Esophagus muscularis mucosa (tissue), 4 donors: ENCODE measurements at places on chromosomes 2 and 18. TPM values are rescaled to one million over a fixed set of nuclear protein-coding genes. Genes with fewer than 3 reads are reported as not detected.

- DNase-seq: no peak
Observed at GRCh38 chr2:240722796-240723735, 31.4 kb downstream of the AQP12A start.

DNA sequence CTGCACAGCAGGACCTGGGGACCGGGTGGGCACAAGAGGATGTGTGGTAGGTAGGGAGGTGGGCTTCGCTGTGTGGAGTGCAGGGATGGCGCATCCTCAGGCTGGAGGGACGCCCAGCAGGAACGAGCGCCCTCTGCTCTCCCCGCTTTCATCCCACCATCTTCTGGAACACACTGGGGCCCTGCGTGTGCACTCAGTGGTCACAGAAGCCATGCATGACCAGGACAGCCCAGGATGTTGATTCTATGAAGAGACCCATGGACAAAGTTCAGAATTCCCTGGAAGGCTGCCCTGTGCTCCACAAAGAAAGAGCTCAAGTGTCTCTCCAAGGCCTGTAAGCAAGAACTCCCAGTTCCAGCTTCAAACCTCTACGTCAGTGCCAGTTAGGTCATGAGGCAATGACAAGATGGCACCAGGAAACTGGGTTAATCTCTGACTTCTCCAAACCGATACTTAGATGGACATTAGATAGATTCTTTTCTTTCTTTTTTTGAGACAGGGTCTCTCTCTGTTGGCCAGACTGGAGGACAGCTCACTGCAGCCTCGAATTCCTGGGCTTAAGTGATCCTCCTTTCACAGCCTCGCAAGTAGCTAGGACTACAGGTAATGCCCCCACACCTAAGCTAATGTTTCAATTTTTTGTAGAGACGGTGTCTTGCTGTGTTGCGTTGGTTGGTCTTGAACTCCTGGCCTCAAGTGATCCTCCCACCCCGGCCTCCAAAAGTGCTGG lies 3.4 kb downstream of the SLC66A2 start:
- no peak for DNase-seq

- DNase-seq: no peak
Observed at GRCh38 chr18:853471-853870, 41.4 kb upstream of the YES1 start.

- DNase-seq: no peak
Observed at GRCh38 chr2:47254464-47254863, 99.4 kb upstream of the STPG4 start.

- no peak for DNase-seq
Observed at GRCh38 chr2:37149626-37150322, 7.0 kb downstream of the EIF2AK2 start.

DNA sequence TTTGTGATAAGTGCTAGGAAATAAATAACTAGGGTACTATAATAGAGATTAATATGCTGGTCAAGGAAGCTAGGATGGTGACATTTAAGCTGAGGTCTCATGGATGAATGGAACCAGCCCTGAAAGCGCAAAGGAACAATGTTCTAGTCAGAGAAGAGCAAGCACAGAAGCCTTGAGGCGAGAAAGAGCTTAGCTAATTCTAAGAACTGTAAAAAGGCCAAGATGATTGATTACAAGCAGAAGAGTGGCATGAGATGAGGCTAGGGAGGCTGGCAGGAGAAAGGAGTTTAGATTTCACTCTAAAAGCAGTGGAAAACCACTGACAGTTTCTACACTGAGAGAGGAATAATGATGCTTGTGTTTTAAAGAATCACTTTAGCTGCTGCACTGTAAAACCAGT lies 3.4 kb upstream of the YIPF4 start:
- no peak for DNase-seq

GRCh38 chr18:79784965-79785770 lies 12.6 kb upstream of the KCNG2 start:
- DNase-seq: no peak

Gene STK17B
- total RNA-seq: 6.9 TPM
